ENCODE measurements at places on chromosomes 7 and 10.

- peak overlapping the region; percentile 98 for H3K27ac ChIP-seq
- H3K36me3 ChIP-seq = peaks cover 20% of the 10 kb centered on the region
- peaks cover 26% of the 10 kb centered on the region for H3K4me1 ChIP-seq
- H3K4me3 ChIP-seq = peak overlapping the region; percentile 97
- no peak for DNase-seq
These were observed 733 bp upstream of the ARL5B start for GRCh38 chr10:18658271-18659124.

- no peaks in the 10 kb centered on the region for H3K4me1 ChIP-seq
- no peaks in the 10 kb centered on the region for H3K36me3 ChIP-seq
- no peak overlapping the region for H3K27ac ChIP-seq
These were observed 116.2 kb downstream of the EBF3 start for GRCh38 chr10:129847741-129848483.

GRCh38 chr10:122306282-122306681 is 35.2 kb downstream of the BTBD16 start:
- no peak for DNase-seq
- H3K4me3 ChIP-seq = no peak overlapping the region
- H3K36me3 ChIP-seq = no peaks in the 10 kb centered on the region
- H3K4me1 ChIP-seq = no peaks in the 10 kb centered on the region
- peaks cover 10% of the 10 kb centered on the region for H3K27me3 ChIP-seq

- H3K4me3 ChIP-seq = peak overlapping the region; percentile 33
- H3K36me3 ChIP-seq = peaks cover 49% of the 10 kb centered on the region
- DNase-seq = no peak
These were observed 6.4 kb downstream of the SPOCK2 start for GRCh38 chr10:72081772-72082590.

DNA sequence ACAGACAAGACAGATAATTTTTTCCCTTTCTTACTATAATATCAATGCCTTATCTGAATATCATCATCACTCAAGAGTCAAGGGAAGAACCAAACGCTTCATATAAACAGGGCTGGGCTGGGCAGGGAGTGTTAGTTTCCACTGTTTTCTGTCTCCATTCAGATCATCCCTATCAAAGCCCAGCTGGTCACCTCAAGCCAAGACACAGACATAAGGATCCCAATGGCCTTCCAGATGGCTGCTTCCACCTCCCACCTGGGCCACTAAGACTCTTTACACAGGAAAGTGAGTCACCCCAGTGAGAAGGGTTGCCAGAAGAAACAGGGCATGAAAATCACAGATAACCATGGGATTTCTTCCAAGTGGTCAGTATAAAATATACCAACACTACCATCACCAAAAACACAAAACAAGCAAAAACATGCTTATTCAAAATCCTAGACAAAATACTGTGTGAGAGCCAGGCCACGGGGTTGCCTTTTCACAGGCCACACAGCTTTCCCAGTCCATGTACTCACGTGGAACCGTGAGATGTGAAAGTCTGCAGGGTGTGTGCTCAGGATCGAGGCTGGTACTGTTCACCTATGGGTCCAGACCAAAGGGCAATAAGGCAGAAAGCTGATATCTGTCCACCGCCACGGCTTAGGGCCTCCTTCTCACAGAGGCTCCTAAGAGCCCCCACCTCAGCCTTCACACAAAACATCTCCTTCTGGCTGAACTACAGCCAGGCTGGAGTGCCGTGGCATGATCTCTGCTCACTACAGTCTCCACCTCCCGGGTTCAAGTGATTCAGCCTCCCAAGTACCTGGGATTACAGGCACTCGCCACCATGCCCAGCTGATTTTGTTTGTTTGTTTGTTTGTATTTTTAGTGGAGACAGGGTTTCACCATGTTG is 5.7 kb downstream of the PRSS1 start:
- no peaks in the 10 kb centered on the region for H3K27me3 ChIP-seq
- H3K4me1 ChIP-seq = no peaks in the 10 kb centered on the region
- no peaks in the 10 kb centered on the region for H3K36me3 ChIP-seq
- no peak for DNase-seq
- no peak overlapping the region for H3K27ac ChIP-seq

GRCh38 chr7:116776610-116777289 is 85.6 kb upstream of the CAPZA2 start:
- H3K4me1 ChIP-seq = peaks cover 6% of the 10 kb centered on the region
- no peaks in the 10 kb centered on the region for H3K36me3 ChIP-seq
- H3K27me3 ChIP-seq = peaks cover 5% of the 10 kb centered on the region
- H3K4me3 ChIP-seq = no peak overlapping the region
- no peak overlapping the region for H3K27ac ChIP-seq
- peak; percentile 5 for DNase-seq

DNA sequence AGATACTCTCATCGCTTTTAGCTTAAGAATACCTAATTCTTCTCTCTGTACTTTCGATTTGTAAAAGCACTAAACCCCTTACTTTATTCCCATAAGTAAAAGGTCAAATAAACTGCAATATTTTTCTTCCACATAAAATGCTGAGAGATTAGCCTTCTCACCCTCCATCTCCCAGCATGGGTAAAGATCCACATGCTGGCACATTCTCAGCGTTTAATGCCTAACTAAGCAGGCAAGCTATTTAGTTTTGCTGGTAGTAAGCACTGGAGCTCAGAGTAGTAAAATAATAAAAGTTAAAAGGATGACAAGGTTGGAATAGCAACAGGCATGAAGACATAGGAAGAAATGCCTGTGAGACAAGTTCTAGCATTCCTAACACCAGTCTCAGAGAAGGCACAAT is 65.9 kb upstream of the NEBL start:
- no peaks in the 10 kb centered on the region for H3K4me1 ChIP-seq
- H3K27me3 ChIP-seq = no peaks in the 10 kb centered on the region
- no peak overlapping the region for H3K27ac ChIP-seq
- DNase-seq = no peak
- no peak overlapping the region for H3K4me3 ChIP-seq

- no peaks in the 10 kb centered on the region for H3K27me3 ChIP-seq
- no peak for DNase-seq
- H3K4me1 ChIP-seq = no peaks in the 10 kb centered on the region
- H3K4me3 ChIP-seq = no peak overlapping the region
- H3K27ac ChIP-seq = no peak overlapping the region
- no peaks in the 10 kb centered on the region for H3K36me3 ChIP-seq
These were observed 196.8 kb downstream of the PPP1R3A start for GRCh38 chr7:113722006-113722405.

GRCh38 chr10:8389630-8390029 is 335.1 kb downstream of the GATA3 start:
- no peak for DNase-seq
- H3K27me3 ChIP-seq = no peaks in the 10 kb centered on the region
- H3K4me1 ChIP-seq = no peaks in the 10 kb centered on the region
- H3K27ac ChIP-seq = no peak overlapping the region
- no peak overlapping the region for H3K4me3 ChIP-seq

- H3K27ac ChIP-seq = no peak overlapping the region
- H3K4me3 ChIP-seq = no peak overlapping the region
- no peak for DNase-seq
- H3K4me1 ChIP-seq = no peaks in the 10 kb centered on the region
- H3K27me3 ChIP-seq = no peaks in the 10 kb centered on the region
These were observed 337.5 kb downstream of the RPS24 start for GRCh38 chr10:78371136-78371535.

- H3K36me3 ChIP-seq = peaks cover 64% of the 10 kb centered on the region
- no peak overlapping the region for H3K4me3 ChIP-seq
- H3K27me3 ChIP-seq = no peaks in the 10 kb centered on the region
- peaks cover 93% of the 10 kb centered on the region for H3K4me1 ChIP-seq
- DNase-seq = no peak
- H3K27ac ChIP-seq = peak overlapping the region; percentile 88
These were observed 220.6 kb downstream of the FAM107B start for GRCh38 chr10:14554091-14554490.

- no peak for DNase-seq
- H3K27ac ChIP-seq = no peak overlapping the region
These were observed 108.0 kb upstream of the LSM8 start for GRCh38 chr7:118075936-118076335.

- H3K4me1 ChIP-seq = peaks cover 7% of the 10 kb centered on the region
- H3K4me3 ChIP-seq = no peak overlapping the region
- peak; percentile 69 for DNase-seq
- no peaks in the 10 kb centered on the region for H3K36me3 ChIP-seq
- H3K27ac ChIP-seq = no peak overlapping the region
- H3K27me3 ChIP-seq = peaks cover 24% of the 10 kb centered on the region
These were observed 74.9 kb downstream of the BEND7 start for GRCh38 chr10:13453896-13454295.

DNA sequence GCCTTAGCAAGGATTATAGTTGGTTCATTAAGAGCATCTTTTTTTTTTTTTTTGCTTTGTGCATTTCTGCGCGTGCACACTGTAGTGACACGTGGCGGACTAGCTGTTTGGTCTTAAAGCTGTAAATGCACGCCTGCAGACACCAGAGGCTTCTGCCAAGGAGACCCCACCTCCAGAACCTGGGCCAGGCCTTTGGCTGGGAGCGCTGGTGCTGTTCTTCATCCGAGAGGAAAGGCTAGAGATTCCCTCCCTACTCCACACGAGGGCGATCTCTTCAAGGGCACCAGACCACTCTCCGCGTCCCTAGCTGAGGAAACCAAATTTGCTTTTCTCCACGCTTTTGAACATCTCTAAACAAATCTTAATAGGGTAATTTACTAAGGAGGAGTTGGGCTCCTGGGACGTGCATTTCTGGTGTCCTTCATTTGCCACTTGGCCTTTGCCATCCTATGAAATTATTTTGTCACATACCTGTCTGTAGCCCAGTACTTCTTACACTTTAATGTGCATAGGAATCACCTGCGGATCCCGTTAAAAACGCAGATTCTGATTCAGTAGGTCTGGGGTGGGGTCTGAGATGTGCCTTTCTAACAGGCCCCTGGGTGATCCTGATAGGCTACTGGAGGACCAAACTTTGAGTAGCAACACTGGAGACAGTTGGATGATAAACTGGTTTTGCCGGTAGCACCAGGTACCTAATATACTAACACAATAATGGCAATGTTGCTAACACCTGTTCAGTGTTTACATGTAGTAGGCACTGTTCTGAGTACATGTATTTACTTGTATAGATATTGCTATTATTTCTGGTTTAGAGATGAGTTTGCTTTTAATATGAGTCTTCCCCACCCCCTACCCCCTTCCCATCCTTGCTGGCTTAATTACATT is 1.3 kb upstream of the SLC26A5 start:
- no peaks in the 10 kb centered on the region for H3K36me3 ChIP-seq
- no peak overlapping the region for H3K4me3 ChIP-seq
- no peak overlapping the region for H3K27ac ChIP-seq
- peaks cover 52% of the 10 kb centered on the region for H3K27me3 ChIP-seq
- peak; percentile 65 for DNase-seq
- H3K4me1 ChIP-seq = peaks cover 10% of the 10 kb centered on the region

DNA sequence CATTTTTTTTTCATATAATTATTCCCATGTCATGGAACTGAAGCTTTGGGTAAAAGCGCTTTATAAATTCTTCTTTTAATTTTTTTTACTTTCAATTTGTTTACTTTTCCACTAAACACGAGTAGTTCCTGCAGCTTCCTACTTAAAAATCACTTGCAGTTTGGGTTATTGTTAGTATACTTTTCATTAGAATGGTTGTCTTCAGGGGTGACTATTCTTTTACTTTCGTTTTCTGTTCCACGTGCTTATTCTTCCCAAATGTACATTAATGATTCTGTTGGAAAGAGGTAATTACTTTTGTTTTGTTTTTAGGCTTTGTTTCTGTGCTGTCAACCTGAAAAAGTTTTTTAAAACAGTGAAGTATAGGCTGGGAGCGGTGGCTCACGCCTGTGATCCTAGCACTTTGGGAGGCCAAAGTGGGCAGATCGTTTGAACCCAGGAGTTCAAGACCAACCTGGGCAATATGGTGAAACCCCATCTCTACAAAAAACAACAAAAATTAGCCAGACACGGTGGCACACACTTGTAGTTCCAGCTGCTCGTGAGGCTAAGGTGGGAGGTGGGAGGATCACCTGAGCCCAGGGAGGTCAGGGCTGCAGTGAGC is 5.2 kb upstream of the CFAP69 start:
- H3K27ac ChIP-seq = no peak overlapping the region
- peaks cover 29% of the 10 kb centered on the region for H3K27me3 ChIP-seq
- peaks cover 1% of the 10 kb centered on the region for H3K4me1 ChIP-seq
- H3K36me3 ChIP-seq = no peaks in the 10 kb centered on the region
- no peak overlapping the region for H3K4me3 ChIP-seq
- DNase-seq = no peak

DNA sequence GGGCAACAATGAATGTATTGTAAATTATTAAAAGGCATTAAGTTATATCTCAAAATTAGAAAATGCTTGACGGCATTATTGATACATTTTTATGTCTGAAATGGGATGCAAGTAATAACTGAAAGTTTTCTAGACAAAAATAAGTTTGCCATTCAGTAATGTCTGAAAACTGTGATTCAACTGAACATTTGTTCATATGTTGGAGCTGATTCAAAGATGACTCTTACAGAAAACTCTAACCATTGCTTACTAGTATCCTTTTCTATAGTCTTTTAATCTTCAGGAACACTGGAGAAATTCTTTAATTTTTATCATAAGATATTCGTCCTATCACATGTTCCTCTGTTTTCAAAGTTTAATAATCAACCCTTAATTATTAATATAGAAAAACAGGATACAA is 71.1 kb upstream of the TFEC start:
- no peaks in the 10 kb centered on the region for H3K4me1 ChIP-seq
- H3K36me3 ChIP-seq = no peaks in the 10 kb centered on the region
- H3K4me3 ChIP-seq = no peak overlapping the region
- no peak for DNase-seq
- peaks cover 6% of the 10 kb centered on the region for H3K27me3 ChIP-seq

- no peaks in the 10 kb centered on the region for H3K4me1 ChIP-seq
- DNase-seq = no peak
- H3K27me3 ChIP-seq = peaks cover 8% of the 10 kb centered on the region
- H3K4me3 ChIP-seq = no peak overlapping the region
These were observed 30.5 kb downstream of the HHEX start for GRCh38 chr10:92719991-92720830.

- no peaks in the 10 kb centered on the region for H3K36me3 ChIP-seq
- H3K27me3 ChIP-seq = peaks cover 68% of the 10 kb centered on the region
- no peak for DNase-seq
- peaks cover 19% of the 10 kb centered on the region for H3K4me1 ChIP-seq
- H3K27ac ChIP-seq = no peak overlapping the region
- peak overlapping the region; percentile 57 for H3K4me3 ChIP-seq
These were observed 1.6 kb downstream of the PRR15 start for GRCh38 chr7:29565224-29565630.

- peaks cover 38% of the 10 kb centered on the region for H3K4me1 ChIP-seq
- H3K27ac ChIP-seq = no peak overlapping the region
- H3K36me3 ChIP-seq = peaks cover 40% of the 10 kb centered on the region
- no peak overlapping the region for H3K4me3 ChIP-seq
These were observed 39.3 kb downstream of the C1GALT1 start for GRCh38 chr7:7221599-7222038.
